ENCODE measurements at places on chromosomes 1 and 21.

- no peak for DNase-seq
Observed at GRCh38 chr1:228190182-228190581, 17.7 kb upstream of the OBSCN start.

DNA sequence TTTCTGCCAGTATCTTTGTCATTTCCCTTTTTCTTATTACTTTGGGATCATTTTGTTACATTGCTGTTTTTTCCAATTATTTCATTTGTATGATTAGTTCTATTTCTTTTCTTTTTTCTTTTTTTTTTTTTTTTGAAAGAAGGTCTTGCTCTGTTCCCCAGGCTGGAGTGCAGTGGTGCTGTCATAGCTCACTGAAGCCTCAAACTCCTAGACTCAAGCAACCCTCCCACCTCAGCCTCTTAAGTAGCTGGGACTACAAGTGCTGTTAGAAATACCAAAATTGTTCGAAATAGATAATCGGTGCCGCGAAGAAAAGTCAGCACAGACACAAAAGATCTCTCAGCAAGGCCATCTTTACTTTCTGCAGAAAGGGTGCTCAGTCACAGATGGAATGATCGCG lies 26.6 kb upstream of the COL6A1 start:
- DNase-seq, result no peak

DNA sequence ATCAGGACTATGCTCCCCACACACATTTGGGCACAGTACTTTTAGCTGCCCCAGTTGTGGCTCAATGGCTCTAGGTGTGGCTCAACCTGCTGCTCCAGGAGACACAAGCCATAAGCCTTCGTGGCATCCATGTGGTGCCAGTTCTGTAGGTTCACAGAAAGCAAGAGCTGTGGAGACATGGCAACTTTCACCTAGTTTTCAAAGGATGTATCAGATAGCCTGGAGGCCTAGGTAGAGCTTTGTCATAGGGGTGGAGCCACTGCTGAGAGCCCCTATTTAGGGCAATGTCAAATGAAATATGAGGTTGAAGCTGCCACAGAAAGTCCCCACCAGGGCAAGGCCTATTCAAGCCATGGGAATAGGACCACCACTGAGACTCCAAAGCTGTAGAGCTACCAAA lies 210.5 kb downstream of the LMO4 start:
- DNase-seq, result no peak

- DNase-seq, result no peak
Observed at GRCh38 chr21:21002153-21002552, 3.9 kb downstream of the NCAM2 start.
